ENCODE measurements at places on chromosomes 5 and 9. TPM values are rescaled to one million over a fixed set of nuclear protein-coding genes. Genes with fewer than 3 reads are reported as not detected.

The SHC3 gene
- not detected for total RNA-seq

The NRG2 gene
- total RNA-seq = 0.08 TPM

DNA sequence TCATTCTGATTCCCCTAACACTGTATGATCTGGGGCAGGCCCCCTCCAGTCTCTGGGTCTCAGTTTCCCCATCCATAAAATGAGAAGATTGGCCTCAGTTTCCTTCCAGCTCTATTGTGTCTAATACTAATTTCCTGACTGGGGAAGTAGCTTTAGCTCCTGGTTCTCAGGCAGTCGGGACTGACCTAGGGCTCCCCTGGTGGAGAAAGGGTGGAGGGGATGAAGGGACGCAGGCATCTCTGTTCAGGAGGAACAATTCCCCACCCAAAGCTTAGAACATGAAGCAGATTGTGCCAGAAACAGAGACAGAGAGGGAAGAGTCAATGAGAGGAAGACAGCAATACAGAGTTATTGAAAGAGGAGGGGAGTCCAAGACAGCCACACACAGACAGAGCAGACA is 14.2 kb upstream of the PTGS1 start:
- no peak for DNase-seq
- no peak overlapping the region for H3K27ac ChIP-seq
- peaks cover 8% of the 10 kb centered on the region for H3K4me1 ChIP-seq
- H3K36me3 ChIP-seq = no peaks in the 10 kb centered on the region
- H3K27me3 ChIP-seq = peaks cover 5% of the 10 kb centered on the region

- no peak overlapping the region for H3K4me3 ChIP-seq
- H3K27me3 ChIP-seq = peaks cover 23% of the 10 kb centered on the region
- no peaks in the 10 kb centered on the region for H3K4me1 ChIP-seq
- no peak for DNase-seq
- no peaks in the 10 kb centered on the region for H3K36me3 ChIP-seq
- no peak overlapping the region for H3K27ac ChIP-seq
Observed at GRCh38 chr5:168860503-168860902, 281.3 kb upstream of the PANK3 start.

The RUFY1 gene
- total RNA-seq = 48.9 TPM

The KCNT1 gene
- not detected for total RNA-seq

The C5orf34 gene
- 9.3 TPM for total RNA-seq

DNA sequence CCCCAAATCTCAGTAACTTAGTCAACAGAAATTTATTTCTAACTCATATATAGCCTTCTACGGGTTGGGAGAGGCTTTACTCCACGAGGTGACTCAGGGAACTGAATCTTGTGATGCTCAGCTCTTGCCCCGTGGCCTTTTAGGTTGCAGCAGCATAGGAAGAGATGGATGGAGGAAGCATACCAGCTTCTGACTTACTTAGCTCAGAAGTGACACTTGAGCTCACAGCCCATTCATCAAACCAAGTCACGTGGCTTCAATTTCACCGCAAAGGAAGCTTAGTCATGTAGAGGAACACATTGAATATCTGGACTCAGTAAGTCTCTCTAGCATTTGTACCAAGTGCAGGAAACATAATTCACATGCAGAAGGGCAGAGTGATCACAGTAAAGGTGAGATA is 124.1 kb upstream of the KCNN2 start:
- no peak overlapping the region for H3K4me3 ChIP-seq
- H3K27ac ChIP-seq = no peak overlapping the region
- H3K36me3 ChIP-seq = no peaks in the 10 kb centered on the region
- H3K4me1 ChIP-seq = no peaks in the 10 kb centered on the region

The PCDHGA11 gene
- total RNA-seq = 0.08 TPM
